ENCODE measurements at places on chromosomes 12 and 14.

DNA sequence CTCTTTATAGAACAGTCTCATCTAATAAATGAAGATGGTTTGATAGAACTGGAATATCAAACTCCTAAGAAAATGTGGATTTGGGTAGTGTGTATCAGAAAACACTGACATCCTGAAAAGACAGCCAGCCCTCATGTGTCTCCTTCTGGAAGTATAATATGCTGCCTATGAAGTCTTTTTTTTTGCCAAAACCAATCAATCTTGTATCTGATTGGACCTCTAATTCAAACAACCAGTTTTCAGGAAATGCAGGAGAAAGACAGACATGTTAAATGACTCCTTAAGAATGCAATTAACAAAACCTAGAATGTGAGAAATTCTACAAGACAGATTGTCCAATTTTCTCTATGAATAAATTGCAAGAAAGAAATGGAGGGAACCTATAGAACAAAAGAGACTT is 34.3 kb downstream of the MYO1H start:
- H3K4me1 ChIP-seq, result no peaks in the 10 kb centered on the region
- DNase-seq, result no peak
- H3K27me3 ChIP-seq, result no peaks in the 10 kb centered on the region

DNA sequence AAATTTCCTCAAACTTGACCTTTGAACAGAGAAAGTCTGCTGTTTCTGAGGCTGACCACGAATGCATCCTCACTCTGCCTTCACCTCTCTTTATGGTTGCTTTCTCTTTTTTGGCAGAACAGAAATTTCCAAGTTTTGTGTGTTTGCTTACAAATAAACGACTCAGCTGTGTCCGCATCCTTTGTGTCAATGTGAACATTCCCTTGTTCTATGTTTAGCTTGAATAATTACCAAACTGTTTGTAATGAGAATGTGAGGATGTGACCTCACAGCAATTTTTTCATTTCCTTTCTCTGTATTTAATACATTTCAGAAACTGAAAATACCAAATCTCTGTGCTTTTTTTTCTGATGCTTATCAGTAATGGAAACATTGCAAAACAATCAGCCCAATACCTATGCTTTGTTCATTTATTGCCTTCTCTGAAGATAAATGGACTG is 410.9 kb downstream of the EGLN3 start:
- H3K27ac ChIP-seq, result no peak overlapping the region
- no peaks in the 10 kb centered on the region for H3K36me3 ChIP-seq
- no peaks in the 10 kb centered on the region for H3K27me3 ChIP-seq

GRCh38 chr12:130952171-130952954 is 1.3 kb upstream of the ADGRD1 start:
- no peaks in the 10 kb centered on the region for H3K36me3 ChIP-seq
- H3K4me3 ChIP-seq, result no peak overlapping the region
- H3K27me3 ChIP-seq, result no peaks in the 10 kb centered on the region
- DNase-seq, result no peak
- H3K27ac ChIP-seq, result no peak overlapping the region

- H3K27ac ChIP-seq, result no peak overlapping the region
- peak overlapping the region; percentile 91 for H3K4me3 ChIP-seq
- H3K36me3 ChIP-seq, result no peaks in the 10 kb centered on the region
- no peak for DNase-seq
- H3K27me3 ChIP-seq, result no peaks in the 10 kb centered on the region
- peaks cover 5% of the 10 kb centered on the region for H3K4me1 ChIP-seq
Measured at GRCh38 chr12:94648578-94648977, 1.8 kb downstream of the TMCC3 start.

GRCh38 chr12:97960225-97960624 is 497.6 kb downstream of the RMST start:
- DNase-seq, result no peak
- H3K4me3 ChIP-seq, result no peak overlapping the region
- no peaks in the 10 kb centered on the region for H3K36me3 ChIP-seq
- H3K27ac ChIP-seq, result no peak overlapping the region

DNA sequence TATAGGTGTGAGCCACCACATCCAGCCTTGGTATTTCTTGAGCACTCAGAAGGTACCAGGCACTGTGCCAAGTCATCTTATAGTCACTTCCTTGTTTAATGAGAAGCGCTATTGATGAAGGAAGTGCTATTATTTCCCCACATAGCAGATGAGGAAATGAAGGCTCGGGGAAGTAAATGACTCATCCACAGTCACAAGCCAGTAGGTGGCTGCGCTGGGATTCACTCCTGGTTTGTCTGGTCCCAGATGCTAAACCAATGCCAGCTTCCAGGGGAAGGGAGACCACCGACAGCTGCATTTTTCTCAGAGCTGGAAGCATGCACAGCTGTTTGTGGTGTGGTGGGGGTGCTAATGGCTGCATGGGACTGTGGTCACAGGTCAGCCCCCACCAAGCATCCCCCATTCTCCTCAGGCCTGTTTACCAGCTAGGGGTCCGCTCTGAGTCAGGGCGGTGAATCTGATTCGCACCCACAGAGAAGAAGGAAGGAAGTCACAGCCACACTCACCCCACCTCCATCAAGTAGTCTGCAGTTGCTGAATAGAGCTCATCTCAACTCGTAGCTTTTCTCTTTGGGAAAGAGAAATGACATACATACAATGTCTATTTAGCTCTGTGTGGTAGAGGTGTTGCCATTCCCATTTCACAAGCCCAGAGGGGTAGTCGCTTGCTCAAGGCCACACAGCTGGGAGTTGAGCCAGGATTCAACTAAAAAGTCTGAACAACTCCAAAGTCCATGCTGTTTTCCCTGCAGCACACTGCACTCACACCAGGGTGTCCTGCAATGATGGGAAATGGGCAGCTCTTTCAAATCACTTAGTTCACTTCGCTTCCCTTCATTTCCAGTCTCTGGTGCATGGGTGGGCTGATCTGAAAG is 6.3 kb upstream of the LTBP2 start:
- no peak overlapping the region for H3K4me3 ChIP-seq
- peaks cover 53% of the 10 kb centered on the region for H3K4me1 ChIP-seq
- H3K36me3 ChIP-seq, result no peaks in the 10 kb centered on the region
- no peaks in the 10 kb centered on the region for H3K27me3 ChIP-seq
- no peak for DNase-seq
- H3K27ac ChIP-seq, result peak overlapping the region; percentile 95

GRCh38 chr12:53485955-53486735 is 13.1 kb downstream of the MAP3K12 start:
- no peak overlapping the region for H3K27ac ChIP-seq
- no peaks in the 10 kb centered on the region for H3K4me1 ChIP-seq
- H3K36me3 ChIP-seq, result peaks cover 46% of the 10 kb centered on the region
- no peaks in the 10 kb centered on the region for H3K27me3 ChIP-seq
- H3K4me3 ChIP-seq, result no peak overlapping the region
- no peak for DNase-seq

DNA sequence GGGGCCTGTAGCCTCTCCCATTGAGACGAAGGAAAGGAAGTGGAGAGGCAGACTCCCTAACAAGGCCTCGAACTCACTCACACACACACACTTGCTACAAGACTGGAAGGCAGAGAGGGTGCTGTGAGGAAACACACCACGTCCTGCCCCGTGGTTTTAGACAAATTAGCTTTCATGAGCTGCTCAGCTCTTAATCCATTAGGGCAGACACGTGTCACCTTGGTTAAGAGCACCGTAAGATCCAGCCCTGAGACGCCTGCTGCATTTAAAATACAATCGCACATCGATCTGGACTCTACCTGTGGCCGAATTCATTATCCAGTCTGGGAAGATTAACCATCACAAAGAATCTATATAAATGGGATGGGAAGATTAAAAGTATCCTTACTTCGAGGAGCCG is 72.0 kb downstream of the RIMBP2 start:
- H3K4me3 ChIP-seq, result no peak overlapping the region
- no peaks in the 10 kb centered on the region for H3K4me1 ChIP-seq
- no peak for DNase-seq
- H3K27ac ChIP-seq, result no peak overlapping the region
- H3K27me3 ChIP-seq, result no peaks in the 10 kb centered on the region
- H3K36me3 ChIP-seq, result no peaks in the 10 kb centered on the region

- no peaks in the 10 kb centered on the region for H3K4me1 ChIP-seq
- no peaks in the 10 kb centered on the region for H3K36me3 ChIP-seq
- no peak overlapping the region for H3K4me3 ChIP-seq
- H3K27me3 ChIP-seq, result no peaks in the 10 kb centered on the region
- no peak overlapping the region for H3K27ac ChIP-seq
- no peak for DNase-seq
Measured at GRCh38 chr12:28908646-28909045, 240.4 kb upstream of the FAR2 start.

GRCh38 chr12:2154050-2154449 is 101.3 kb downstream of the CACNA1C start:
- H3K4me1 ChIP-seq, result peaks cover 70% of the 10 kb centered on the region
- H3K4me3 ChIP-seq, result no peak overlapping the region
- no peak for DNase-seq
- H3K36me3 ChIP-seq, result no peaks in the 10 kb centered on the region
- no peaks in the 10 kb centered on the region for H3K27me3 ChIP-seq

DNA sequence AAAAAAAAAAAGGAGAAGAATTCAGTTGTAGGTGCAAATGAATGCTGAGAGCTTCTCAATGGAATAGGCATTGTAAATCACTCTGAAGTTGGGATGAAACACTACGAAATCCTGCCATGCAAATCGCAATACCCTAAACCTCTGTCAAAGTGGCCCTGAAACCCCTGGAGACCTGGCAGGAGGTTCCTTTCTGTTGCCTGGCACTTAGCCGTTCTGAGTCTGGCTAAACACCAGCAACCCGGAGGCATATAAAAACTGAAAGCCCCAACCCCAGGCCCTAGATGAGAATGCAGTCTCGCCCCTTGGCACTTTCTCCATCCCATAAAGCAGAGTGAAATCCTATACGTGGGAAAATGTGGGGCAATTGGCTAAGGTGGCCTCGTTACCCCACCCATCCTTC is 151.5 kb upstream of the PARP11 start:
- H3K36me3 ChIP-seq, result no peaks in the 10 kb centered on the region
- H3K4me1 ChIP-seq, result no peaks in the 10 kb centered on the region
- H3K27me3 ChIP-seq, result no peaks in the 10 kb centered on the region
- H3K27ac ChIP-seq, result no peak overlapping the region
- H3K4me3 ChIP-seq, result no peak overlapping the region

GRCh38 chr12:86530996-86531655 is 274.9 kb upstream of the MGAT4C start:
- no peaks in the 10 kb centered on the region for H3K27me3 ChIP-seq
- DNase-seq, result no peak
- no peak overlapping the region for H3K27ac ChIP-seq
- H3K4me3 ChIP-seq, result no peak overlapping the region

- DNase-seq, result no peak
- no peak overlapping the region for H3K27ac ChIP-seq
- H3K36me3 ChIP-seq, result no peaks in the 10 kb centered on the region
- peaks cover 9% of the 10 kb centered on the region for H3K4me1 ChIP-seq
- no peaks in the 10 kb centered on the region for H3K27me3 ChIP-seq
Measured at GRCh38 chr12:24036438-24037216, 87.2 kb upstream of the SOX5 start.

DNA sequence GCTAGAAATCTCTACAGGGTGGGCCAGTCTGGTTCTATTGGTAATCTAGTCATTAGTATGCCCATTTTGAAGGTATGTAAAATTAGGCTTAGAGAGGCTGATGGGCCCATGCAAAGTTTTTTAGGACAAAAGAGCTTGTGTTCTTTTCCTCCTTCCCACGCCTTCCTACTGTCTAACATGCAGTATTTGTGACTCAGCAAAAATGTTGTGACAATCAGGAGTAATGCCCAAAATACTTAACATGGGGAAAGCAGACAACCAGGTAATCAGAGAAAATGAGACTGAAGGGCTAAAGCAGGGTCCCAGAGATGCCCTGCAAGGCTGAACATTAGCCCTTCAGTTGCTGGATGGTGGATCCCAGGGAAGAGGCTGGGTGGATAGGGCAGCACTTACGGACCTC is 437.9 kb downstream of the BCL11B start:
- H3K27me3 ChIP-seq, result no peaks in the 10 kb centered on the region
- no peaks in the 10 kb centered on the region for H3K36me3 ChIP-seq
- no peak overlapping the region for H3K4me3 ChIP-seq
- H3K4me1 ChIP-seq, result no peaks in the 10 kb centered on the region
- no peak overlapping the region for H3K27ac ChIP-seq

DNA sequence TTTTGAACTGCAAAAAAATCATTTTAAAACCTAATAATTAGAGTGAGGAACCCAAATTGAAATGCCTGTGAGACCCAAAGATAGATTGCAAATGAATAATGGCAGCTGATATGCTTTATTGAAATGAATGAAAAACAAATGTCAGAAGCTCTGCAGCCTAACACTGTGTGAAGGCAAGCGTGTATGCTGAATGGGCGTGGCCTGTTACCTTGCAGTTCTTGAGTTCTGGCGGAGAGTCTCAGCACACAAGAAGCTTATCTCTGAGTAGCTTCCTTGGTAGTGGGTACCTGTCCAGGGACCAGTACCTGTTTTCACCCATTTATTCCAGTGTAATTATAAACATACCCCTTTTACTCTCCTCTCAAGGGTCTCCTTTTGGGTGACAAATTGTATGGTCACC is 341.2 kb downstream of the NPAS3 start:
- DNase-seq, result no peak
- H3K27me3 ChIP-seq, result no peaks in the 10 kb centered on the region
- H3K27ac ChIP-seq, result no peak overlapping the region
- no peaks in the 10 kb centered on the region for H3K4me1 ChIP-seq
- no peaks in the 10 kb centered on the region for H3K36me3 ChIP-seq
- no peak overlapping the region for H3K4me3 ChIP-seq

DNA sequence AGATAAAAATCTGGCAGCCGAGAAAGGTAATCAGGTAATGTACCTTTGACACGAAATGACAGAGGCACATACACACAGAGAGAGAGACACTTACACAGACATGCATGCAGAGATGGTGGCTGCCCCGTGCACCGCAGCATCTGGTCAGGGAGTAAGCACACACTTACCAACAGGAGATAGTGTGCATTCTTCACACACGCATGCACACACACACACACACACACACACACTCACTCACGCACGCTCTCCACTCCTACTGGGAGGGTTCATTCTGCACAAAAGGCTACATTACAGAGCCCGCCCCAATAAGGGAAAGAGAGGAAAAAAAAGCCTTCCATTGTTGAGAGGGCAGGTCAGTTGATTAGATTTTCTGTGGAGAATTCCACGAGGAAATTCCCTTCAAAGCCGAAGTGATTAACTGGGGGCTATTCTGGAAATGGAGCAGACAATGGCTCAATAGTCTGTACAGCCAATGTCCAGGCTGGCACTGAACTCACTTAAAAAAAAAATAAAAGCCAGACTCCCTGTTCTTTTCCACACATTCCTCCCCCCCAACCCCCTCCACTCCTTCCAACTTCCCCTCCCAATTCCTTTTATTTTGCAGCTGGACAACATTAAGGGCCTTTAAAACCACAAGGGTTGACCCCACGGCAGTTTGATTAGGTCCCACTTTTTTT is 1.4 kb upstream of the SOX5 start:
- H3K27me3 ChIP-seq, result no peaks in the 10 kb centered on the region
- H3K4me1 ChIP-seq, result peaks cover 29% of the 10 kb centered on the region
- peak overlapping the region; percentile 74 for H3K4me3 ChIP-seq

GRCh38 chr12:89874146-89874545 is 165.5 kb upstream of the ATP2B1 start:
- no peak overlapping the region for H3K27ac ChIP-seq
- H3K27me3 ChIP-seq, result no peaks in the 10 kb centered on the region
- H3K36me3 ChIP-seq, result no peaks in the 10 kb centered on the region
- no peak for DNase-seq
- no peaks in the 10 kb centered on the region for H3K4me1 ChIP-seq

Data from thoracic aorta (tissue), 2 donors.